NCI-H1105 (cell line): ENCODE measurements at places on chromosomes 6 and 20.
A peak's percentile ranks its signal among the peaks of the same experiment; 100 is the strongest.

- no peak for DNase-seq
Observed at GRCh38 chr6:10759312-10759839, 11.8 kb downstream of the TMEM14B start.

DNA sequence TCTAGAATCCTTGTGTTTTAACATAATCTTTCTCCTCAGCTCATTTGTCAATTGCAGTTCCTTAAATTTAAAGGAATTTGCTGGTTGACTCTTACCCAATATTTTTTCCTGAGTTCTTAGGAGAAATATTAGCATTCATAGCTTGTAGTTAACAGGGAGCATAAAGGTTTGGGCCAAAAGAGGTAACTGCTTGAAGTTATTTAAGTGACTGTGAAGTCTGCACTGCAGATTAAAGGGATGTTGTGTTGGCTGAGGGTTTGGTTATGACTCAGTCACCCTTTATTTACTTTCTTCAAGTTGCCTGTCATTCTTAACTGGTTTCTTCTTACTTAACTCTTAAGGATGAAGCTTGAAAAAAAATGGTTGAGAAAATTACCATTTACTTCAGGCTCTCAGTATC lies 220.3 kb upstream of the LAMP5 start:
- no peak for DNase-seq

DNA sequence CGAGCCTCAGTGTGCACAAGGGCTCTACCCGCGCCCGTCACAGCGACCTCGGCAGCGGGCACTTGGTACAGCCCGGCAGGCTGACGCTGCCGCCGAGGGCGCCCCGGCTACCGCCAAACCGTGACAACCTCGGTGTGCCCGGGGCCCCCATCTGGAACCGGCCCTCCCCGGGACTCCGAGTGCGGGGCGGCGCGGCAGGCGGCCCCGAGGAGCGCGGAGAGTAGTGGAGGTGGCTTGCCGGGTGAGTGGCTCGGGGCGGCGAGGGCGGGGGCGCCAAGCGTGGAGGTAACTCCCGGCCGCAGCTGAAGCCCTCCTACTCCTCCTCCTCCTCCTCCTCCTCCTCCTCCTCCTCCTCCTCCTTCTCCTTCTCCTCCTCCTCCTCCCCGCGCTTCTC lies at the start of gene ISM1:
Gene ISM1, plus strand, starts transcription at position 371 of the 394 bp plus-strand sequence. CDS start 503 bp downstream, outside the sequence.
- DNase-seq = no peak

- DNase-seq = no peak
Observed at GRCh38 chr20:6184086-6184485, 61.3 kb upstream of the FERMT1 start.

GRCh38 chr6:42748203-42748898 lies 2.4 kb upstream of the TBCC start:
- DNase-seq = no peak

DNA sequence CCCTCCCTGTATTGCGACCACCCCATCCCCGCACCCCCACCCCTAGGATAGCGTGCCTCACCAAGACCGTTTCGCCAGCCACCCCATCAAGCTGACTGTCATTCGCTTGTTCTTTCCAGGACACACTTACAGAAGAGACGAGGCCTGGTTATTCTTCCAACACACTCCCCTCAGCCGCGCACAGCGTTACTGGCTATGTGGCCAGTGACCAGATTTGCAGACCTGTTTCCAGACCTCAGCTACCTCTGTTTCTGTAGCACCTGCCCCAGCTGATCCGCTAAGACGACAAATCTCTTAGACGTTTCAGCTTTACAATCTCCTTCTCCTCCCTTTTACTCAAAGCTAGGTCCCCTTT lies 26.1 kb downstream of the HLA-F start:
- no peak for DNase-seq

DNA sequence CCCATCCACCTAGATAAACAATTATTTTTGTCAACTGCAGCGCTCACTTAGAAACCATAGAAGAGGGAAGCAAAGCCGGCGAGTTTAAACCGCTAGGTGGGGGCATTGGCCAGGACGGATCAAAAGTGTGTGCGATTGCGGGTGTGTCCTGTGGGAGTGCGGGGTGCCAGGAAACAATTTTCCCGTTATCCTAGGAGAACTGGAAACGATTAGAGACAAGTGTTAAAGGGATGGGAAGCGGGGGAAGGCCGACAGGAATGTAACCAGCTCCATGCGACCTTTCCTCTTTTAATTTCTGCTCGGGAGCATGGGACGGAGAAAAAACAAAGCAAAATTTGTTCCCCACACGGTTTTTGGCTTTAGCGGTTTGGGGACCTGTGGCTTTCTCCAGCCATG lies 2.8 kb upstream of the HTR1B start:
- no peak for DNase-seq

GRCh38 chr6:21596145-21596948 lies 2.8 kb downstream of the SOX4 start:
- peak; percentile 77 for DNase-seq

GRCh38 chr6:35905841-35906498 lies 14.9 kb downstream of the SRPK1 start:
- no peak for DNase-seq

DNA sequence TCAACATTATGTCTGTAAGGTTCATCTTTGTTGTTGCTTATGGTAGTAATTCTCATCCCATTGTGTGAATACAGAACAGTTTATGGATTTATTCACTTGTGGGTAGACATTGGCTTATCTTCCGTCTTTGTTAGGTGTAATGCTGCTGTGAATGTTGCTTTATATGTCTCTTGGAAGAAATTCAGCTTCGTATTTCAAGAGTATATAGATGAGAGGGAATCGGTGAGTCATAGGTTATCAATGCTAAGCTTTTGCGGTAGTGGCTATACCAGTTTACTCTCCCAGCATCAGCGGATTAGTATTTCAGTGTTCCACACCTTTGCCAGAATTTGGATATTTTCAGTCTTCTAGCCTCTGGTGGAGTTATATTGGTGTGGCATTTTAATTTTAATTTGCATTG lies 77.8 kb downstream of the ZFAND3 start:
- no peak for DNase-seq

GRCh38 chr6:36666826-36667591 lies 11.5 kb upstream of the CDKN1A start:
- peak; percentile 82 for DNase-seq

DNA sequence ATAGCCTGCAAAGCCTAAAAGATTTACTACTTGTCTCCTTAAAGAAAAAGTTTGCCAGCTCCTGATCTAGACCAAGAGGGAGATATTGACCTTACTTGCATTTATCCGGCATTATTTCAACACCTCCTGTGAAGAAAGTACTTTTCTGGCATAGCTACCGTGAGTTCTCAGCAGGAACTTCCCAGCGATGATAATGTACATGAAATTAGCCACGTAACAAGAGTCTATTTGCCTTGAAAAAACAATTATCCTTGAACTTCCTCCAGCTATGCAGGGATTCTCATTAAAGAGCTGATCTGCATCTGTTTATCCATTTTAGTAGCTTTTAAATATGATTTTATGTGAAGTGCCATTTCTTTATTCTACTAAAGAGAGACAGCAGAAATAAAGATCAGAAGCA lies 41.7 kb downstream of the ALDH5A1 start:
- DNase-seq = no peak

GRCh38 chr6:119129148-119129967 lies 50.9 kb upstream of the FAM184A start:
- peak; percentile 66 for DNase-seq

DNA sequence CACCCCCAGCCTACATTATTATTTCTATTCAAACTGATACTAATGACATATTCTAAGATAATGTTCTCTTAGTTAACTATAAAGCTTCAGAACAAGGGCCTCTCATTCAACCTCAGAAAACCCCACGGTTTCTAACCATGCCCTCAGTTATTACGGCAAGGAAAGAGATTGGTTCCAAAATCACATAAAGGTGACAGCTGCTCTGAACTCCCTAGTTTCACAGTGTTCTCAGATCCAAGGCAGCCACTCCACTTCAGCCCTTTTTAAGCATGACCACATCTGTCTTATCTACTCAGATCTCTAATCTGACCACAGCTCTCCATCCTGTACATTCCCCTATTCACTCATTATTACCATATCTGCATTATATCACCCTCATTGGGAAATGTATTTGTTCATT lies 98.8 kb upstream of the CEP85L start:
- DNase-seq = no peak

GRCh38 chr6:15829156-15829555 lies 166.3 kb upstream of the DTNBP1 start:
- DNase-seq = no peak

GRCh38 chr6:45626087-45626891 lies 248.6 kb upstream of the SUPT3H start:
- no peak for DNase-seq

- DNase-seq = no peak
Observed at GRCh38 chr20:62055106-62055861, 10.4 kb downstream of the TAF4 start.

- DNase-seq = no peak
Observed at GRCh38 chr6:145372671-145373151, 362.6 kb downstream of the EPM2A start.

DNA sequence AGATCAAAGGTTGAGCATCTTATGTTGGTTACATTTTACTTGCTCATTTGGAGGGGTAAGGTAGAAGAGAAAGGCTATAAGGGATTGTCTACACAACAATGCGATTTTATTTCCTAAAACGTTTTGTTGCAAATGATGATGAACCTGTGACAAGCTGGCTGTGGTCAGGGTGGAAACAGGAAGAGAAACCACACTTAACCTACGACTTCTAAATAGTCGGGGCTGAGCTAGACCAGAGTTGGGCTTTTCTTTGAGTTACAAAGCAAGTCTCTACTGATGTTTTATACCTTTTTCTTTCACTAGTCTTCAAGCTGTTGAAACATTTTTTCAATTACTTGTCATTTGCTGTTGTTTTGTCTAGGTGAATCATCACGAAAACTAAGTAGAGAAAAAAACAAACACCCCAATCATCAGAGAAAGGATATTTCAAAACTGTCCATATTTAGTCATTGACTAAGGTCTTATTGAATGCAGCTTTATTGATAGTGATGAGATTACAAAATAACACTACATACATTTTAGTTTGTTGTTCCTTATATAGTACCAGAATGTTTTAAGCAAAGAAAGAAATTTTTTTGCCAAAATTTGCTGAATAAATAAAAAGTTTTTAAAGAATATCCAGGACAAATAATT lies 18.0 kb downstream of the KLHL31 start:
- DNase-seq = no peak

- DNase-seq = no peak
Observed at GRCh38 chr20:47535994-47536393, 34.3 kb downstream of the NCOA3 start.

DNA sequence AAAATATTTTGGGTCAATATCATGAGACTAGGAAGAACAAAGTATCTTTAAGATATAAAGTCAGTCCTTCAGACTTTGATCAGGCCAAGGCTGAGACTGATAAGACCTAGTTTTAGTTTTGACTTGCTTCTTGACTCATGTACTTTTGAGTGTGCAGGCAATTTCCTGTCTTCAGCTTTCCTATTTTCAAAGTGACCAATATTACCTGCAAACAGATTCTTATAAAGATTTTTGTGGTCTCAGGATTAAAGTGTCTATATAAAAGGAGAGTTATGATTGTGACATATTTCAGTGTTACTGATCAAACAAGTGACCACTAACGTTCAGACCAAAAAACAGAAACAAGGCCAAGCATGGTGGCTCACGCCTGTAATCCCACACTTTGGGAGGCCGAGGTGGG lies 36.0 kb upstream of the AKIRIN2 start:
- DNase-seq = no peak

DNA sequence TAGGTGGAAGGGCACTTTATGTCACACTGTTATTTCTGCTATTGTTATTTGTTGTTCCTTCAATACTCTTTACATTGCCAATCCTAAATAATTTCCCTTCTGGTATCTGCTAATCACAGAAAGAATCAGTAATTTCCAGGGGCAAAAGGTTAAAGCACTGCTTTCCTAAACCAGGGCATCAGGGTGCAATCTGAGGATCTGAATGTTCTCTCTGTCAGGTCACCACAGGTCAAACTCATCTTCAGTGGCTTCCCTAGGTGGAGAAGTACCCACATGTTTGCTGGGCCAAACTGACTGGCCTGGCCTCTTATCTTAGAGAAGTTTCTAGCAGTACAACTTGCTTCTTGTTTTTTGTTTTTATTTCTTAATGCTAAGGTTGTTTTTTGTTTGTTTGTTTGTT lies 118.7 kb downstream of the OPRM1 start:
- no peak for DNase-seq

- no peak for DNase-seq
Observed at GRCh38 chr20:39378776-39379175, 416.6 kb downstream of the DHX35 start.

GRCh38 chr6:133967347-133967746 lies 14.3 kb downstream of the TBPL1 start:
- DNase-seq = no peak

- no peak for DNase-seq
Observed at GRCh38 chr6:97925504-97925903, 642.5 kb upstream of the MMS22L start.

DNA sequence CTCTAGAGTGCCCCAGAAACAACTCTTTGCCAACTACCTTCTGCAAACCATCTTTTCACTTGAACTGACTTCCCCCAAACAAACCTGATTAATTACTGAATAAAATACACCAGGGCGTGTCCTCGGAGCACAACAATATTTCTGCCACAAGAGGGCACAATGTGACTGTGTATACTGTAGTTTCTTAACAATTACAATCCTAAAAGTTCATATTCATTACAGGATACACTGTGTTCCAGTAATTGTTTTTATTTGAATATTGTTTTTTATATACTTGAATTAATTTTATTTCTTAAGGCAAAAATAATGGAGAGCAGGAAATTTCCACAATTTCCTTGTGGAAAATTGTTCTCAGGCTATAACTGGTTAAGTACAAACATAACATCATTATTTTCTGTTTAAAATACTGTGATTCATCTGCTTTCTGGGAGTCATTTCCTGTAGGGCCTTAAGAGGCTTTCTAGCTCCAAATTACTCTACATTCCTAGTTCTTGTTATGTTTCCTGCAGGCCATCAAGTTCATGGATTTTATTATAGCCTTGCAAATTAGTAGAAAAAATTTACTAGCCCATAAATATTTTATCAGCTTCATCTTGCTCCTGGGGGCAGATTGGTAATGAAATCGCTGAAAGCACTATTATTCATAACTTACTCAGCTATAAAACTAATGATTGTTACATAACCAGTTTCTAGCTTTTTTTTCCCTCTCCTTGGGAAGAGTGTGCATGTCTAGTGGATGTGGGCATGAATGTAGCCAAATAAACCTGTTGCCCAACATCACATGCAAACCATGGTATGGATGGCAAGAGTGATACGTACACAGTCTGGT lies 51.9 kb upstream of the SLC22A16 start:
- DNase-seq = peak; percentile 66

DNA sequence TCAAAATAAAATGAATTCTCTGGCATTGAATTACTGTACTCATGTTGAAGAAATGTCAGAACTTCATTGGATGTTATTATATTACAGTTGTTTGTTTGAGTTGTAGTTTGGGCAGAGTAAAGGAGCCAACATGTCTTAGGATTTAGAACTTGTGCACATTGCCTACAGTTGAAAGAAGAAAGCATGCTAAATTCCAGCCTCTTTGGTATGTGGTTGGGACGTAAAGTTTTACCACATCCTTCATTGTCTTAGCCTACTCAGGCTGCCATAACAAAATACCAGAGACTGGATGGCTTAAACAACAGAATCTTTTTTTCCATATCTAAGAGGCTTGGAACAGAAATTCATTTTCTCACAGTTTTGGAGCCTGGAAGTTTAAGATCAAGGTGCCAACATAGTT lies 42.4 kb downstream of the HFE start:
- DNase-seq = no peak

- DNase-seq = no peak
Observed at GRCh38 chr6:111607279-111607678, 1.6 kb upstream of the TRAF3IP2 start.

GRCh38 chr6:134480593-134480992 lies 162.7 kb upstream of the SGK1 start:
- DNase-seq = no peak
